ENCODE measurements at places on chromosomes 5 and 9. TPM values are rescaled to one million over a fixed set of nuclear protein-coding genes. Genes with fewer than 3 reads are reported as not detected.

DNA sequence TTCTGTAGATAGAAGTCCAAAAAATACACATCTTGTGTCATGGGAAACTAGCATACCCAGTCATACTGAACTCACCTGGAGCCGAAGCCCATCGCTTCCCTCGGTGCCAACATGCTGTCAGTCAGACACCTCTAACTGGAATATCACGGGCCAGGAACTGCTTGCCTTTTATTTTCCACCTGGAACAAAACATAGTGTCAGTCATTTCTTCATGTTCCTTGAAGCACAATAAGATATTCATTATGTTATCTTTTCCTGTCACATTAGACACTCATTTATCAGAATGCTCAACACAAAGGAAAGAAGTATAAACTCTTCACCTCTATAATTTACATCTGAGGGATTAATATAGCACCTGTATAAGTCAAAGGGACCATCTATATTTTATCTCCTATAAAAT lies 674.4 kb downstream of the PTPRD start:
- DNase-seq = no peak

DNA sequence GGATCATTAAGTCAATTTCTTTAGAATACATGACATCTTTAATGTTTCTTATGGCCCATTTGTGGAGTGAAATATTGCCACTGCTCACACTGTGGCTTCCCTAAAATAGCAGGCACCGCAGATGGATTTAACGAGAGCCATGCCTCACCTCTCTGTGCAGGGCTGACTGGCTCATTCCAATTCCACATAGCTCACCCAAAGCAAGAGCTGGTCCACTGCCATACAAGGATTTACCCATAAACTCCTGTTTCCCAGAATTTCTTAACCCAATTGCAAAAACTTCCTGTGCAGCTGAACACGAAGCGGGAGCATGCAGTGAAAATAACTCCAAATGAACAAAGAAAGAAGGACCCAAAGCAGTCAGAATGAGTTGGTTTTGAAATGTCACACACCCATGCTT lies 159.5 kb downstream of the BAAT start:
- no peak for DNase-seq

Gene SLCO6A1
- 0.42 TPM for total RNA-seq

DNA sequence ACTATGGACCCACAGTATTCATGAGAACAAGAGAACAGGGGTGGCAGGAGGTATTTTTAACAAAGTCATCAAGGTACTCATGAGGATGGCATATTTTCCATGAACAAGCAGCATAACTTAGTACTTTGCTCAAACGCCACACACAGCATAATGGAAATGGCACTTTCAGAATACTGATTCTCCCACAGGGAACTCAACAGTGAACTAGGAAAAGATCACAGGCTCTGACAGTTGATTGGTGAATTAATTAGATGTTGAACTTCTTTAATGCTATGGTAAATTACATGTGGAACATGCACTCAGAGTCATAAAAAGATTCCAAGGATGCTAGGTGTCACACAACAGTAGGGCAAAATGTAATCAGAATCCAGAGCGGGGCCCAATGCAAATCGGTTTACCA lies 1088.6 kb upstream of the C9orf72 start:
- no peak for DNase-seq

DNA sequence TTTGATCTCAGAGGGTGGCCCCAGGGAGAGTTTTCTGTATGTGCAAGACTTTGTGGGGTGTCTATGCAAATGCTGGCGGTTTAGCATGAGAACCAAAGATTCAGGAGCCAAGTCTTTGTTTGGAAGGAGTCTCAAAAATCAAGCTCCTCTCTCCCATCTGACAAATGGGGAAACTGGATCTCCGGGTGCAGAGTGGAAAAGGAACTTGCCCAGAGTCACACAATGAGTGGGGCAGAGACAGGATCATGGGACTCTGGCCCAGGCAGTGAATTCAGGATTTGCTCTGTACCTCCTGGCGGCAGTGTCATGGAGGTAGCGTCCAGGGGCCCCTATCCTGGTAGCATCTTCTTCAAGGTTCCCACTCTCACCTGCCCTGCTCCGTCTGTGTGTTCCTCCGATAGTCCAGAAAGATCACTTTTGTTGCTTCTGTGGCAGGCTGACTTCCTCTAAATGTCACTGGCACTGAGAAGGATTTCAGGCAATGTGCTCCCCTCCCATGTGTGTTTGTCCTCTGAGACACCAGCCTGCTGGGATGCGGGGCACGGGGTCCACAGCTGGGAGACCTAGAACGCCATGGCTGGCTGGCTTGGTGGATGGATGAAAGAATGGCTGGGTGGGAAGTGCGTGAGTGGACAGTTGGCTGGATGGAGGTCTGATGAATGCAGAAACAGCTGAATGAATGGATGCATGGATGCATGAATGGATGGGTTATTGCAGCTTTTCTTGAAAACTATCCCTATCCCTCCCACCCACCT lies 3.6 kb downstream of the CCL19 start:
- DNase-seq = no peak

DNA sequence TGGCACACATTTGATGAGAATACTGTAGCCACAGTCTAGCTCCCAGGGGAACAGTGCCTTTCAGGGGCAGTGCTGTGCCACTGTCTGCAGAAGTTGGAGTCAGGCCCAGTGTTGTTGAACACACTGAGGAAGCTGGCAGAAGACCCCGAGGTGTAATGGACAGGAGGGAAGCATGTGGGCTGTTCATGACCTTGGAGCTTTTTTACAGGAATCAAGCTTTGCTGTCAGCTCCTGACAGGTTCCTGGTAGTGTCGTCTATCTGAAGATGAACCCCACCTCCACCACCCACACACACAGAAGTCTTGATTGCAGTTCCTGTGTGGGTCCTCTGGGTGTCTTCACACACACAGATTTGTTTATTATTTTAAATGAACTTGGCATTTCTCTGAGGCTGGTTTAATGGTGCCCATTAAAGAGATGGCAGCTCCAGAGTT lies 40.3 kb upstream of the TNFAIP8 start:
- DNase-seq = no peak

Gene FBP2
- not detected for total RNA-seq

DNA sequence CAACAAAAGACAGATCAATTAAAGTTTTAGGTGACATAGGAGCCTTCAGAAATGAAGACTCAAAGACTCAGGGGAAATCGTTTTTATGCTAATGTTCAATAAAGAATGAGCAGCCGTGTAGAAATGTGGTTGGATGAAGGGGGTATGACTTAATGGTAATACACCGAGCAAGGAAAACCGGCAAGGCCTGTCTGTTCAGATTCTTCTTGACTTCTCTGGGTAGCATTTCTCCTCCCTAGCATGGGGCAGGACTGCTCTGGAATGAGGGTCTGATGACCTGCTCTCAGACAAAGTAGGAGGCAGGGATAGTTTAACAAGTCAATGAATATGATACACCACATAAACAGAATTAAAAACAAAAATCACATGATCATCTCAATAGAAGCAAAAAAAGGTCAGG lies 487.4 kb downstream of the ZNF608 start:
- DNase-seq = no peak

GRCh38 chr5:82917584-82917983 lies 159.6 kb downstream of the TMEM167A start:
- no peak for DNase-seq

DNA sequence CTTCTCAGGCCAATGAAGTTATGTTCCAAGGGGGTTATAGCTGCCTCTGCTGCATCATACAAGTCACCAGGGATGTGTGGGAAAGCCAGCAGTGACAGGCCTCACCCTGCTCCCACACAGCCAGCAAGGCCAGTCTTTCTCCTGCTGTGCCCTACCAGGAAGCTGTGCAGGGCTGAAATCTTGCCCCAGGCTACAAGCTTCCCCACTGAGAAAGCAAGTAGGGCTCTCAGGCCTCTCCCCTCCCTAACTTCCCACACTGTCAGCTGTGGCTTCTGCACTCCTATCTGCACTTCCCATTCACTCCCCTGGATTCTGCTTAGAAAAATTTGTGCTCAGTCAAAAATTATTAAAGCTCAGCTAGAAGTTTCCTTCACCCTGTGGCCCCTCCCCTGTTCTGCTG lies 611.2 kb upstream of the ZNF608 start:
- DNase-seq = no peak

Gene ZNF366
- total RNA-seq = not detected

Gene TMEM245
- total RNA-seq = 47.2 TPM

Gene ALDH1A1
- 2.4 TPM for total RNA-seq

Gene TAS2R1
- not detected for total RNA-seq

DNA sequence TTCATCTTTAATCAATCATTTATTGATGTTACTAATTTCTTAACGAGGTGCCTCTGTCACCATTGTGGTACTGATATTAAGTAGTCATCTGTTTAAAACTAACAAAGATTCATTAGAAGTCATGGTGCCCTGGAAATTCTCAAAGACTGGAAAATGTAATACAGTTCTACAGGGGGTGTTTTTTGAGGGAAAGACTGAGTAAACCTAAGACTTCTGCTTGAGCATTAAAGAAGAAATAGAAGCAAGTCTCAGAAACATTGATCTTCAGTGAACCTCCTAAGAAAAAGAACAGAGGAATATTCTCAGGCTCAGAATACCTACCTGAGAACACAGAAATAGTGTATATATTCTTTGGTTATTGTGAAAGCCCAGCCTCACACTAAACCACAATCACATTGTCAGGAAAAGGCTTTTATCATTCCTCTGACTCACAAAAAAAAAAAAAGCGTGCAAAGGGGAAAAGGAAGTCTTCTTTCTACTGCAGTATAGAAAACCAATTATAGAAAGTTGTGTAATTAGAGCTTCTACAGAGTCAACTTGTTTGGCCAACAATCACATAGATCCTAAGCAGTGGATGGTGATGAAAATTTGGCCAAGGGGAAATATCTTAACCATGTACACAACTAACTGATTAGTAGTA lies 60.8 kb downstream of the HINT1 start:
- no peak for DNase-seq

Gene ASTN2
- 18.7 TPM for total RNA-seq

Gene PSD2
- 0.57 TPM for total RNA-seq

Gene PRDM9
- not detected for total RNA-seq

Gene ZMAT2
- total RNA-seq = 50.3 TPM

GRCh38 chr5:58890701-58891085 lies 307.8 kb downstream of the RAB3C start:
- no peak for DNase-seq

Gene SLC26A2
- total RNA-seq = 11.1 TPM

DNA sequence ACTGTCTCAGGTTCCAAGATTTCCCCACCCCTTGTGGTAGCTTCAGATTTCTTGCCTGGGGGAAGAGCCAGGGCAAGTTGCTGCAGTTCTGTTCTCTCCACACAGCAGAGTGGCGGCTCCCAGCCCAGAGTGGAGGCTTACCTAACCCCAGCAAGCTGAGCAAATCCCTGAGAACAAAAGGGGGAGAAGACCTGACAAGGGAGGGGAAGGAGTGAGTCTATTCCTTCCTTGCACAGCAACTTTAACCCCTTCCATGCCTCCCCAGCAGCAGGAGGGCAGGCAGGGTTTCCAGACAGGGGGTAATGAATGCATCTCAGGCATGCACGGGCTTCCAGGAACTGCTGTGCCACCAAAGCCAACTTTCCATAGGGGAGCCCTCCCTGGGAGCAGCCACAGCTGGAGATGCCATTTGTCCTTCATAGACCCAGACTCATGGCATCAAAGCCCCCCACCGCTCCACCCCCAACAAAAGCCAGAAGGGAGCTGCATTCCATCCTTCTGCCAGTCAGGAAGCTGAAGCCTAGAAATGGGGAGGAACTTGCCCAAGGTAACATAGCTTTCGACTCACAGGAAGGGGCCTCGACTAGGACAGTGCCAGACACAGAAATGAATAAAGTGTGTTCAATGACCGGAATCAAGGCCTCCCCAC lies 28.8 kb upstream of the FAT2 start:
- peak; percentile 40 for DNase-seq

Gene ACER2
- total RNA-seq = 9.5 TPM

- no peak for DNase-seq
Measured at GRCh38 chr9:22009506-22009867, 382 bp upstream of the CDKN2B start.

Gene EXOSC3
- total RNA-seq = 73.8 TPM

DNA sequence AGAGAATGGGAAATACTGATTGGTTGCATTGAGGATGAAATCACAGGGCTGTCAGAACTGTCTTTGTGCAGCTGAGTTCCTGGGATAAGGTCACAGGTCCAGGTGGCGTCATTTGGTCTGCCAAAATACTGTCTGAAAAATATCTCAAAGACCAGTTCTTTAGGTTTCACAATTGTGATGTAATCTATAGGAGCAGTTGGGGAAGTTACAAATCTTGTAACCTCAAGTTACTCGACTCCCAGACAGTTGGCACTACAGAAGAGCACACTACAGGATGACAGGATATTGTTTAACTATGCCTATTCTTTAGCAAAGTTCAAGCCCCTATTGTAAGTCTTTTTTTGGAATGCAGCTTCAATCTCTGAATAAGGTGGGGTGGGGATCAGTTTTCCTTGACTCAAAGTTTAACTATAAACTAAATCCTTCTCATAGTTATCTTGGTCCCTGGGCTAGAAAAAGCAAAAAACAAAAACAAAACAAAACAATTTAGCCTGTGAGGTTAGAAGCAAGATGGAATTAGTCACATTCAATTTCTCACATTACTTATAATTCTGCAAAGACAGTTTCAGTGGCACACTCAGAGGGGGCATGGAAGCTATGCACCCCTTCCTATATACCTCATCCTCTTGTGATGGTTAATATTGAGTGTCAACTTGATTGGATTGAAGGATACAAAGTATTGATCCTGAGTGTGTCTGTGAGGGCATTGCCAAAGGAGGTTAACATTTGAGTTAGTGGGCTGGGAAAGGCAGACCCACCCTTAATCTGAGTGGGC lies 276.0 kb downstream of the AUH start:
- DNase-seq = no peak

Gene PDZD2
- total RNA-seq = 7.5 TPM

- no peak for DNase-seq
Measured at GRCh38 chr9:128215491-128216409, 12.6 kb downstream of the DNM1 start.

- no peak for DNase-seq
Measured at GRCh38 chr5:151408591-151409230, 38.7 kb upstream of the SLC36A1 start.

- no peak for DNase-seq
Measured at GRCh38 chr9:137266162-137266527, 11.0 kb downstream of the NELFB start.

Gene LECT2
- total RNA-seq = not detected

Gene C5orf52
- total RNA-seq = not detected

Gene PCDHB11
- total RNA-seq = 0.92 TPM

DNA sequence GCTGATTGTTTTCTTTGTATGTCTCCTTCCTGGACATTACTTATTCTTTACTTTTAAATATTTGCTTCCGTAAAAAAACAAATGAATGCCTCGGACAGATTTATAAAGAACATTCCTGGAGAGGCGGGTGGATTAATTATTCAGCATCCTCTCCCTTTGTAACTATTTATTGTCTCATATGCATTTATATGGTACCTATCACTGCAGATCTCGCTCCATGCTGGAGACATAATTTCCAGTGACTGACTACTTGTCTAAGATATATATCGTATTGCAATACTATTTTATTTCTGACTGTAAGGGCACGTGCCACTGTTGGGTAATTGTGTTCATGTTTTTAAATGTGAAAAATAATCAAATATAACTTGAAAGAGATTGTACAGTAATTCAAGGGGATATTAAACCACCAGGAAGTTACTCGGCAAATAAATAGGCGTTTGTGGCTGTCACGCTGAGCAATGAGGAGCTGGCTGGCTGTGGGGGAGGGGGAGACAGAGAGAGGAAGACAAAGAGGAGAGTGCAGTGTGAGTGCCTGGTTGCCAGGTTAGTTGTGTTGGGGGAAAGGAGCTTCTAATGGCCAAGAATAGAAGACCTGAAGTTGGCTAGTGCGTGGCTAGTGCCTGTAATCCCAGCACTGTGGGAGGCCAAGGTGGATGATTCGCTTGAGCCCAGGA lies 131.8 kb upstream of the GABRP start:
- DNase-seq = no peak

Gene FAM153A
- total RNA-seq = 6.0 TPM

Gene TTC23L
- total RNA-seq = 1.6 TPM

Gene PHF24
- 0.53 TPM for total RNA-seq

Gene HSPB3
- not detected for total RNA-seq

Measured in WTC11 (cell line).